ENCODE measurements at places on chromosomes 7 and 10. TPM values are rescaled to one million over a fixed set of nuclear protein-coding genes. Genes with fewer than 3 reads are reported as not detected.

The FAM53B gene
- 7.3 TPM for total RNA-seq

The GPR146 gene
- total RNA-seq: 1.7 TPM

The CUZD1 gene
- 0.48 TPM for total RNA-seq

DNA sequence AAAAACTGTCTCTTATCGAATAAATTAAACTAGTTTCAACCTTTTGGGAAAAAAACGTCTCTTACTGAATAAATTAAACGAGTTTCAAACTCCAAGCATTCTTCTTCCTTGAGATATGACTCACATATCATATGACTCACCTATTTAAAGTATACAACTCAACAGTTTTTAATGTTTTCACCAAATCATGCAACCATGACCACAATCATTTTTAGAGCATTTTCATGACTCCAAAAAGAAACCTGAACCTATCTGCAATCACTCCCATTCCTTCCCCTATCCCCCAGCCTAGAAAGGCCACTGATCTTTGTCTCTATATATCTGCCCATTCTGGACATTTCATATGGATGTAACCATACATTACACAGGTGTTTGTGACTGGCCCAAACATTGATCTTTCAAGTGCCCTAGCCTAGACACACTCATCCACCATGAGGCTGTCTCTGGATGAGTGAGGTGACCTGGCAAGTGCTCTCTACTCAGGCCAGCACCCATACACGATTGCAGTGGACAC is 115.3 kb downstream of the PIP4K2A start:
- DNase-seq: peak; percentile 85

DNA sequence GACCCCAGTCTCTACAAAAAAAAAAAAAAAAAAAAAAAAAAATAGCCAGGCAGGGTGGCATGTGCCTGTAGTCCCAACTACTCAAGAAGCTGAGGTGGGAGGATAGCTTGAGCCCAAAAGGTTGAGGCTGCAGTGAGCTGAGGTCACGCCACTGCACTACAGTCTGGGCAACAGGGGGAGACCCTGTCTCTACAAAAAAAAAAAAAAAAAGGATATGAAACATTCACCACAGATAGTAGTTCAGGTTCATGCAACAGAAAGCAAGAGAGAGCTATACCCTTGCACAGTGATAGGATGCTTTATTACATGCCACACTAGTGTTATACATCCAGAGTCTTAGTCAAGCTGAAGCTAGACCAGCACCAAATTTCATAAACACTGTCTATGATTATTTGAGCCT is 148.4 kb upstream of the KAT6B start:
- no peak for DNase-seq

GRCh38 chr10:115063701-115064658 is 29.2 kb upstream of the ATRNL1 start:
- DNase-seq: no peak

DNA sequence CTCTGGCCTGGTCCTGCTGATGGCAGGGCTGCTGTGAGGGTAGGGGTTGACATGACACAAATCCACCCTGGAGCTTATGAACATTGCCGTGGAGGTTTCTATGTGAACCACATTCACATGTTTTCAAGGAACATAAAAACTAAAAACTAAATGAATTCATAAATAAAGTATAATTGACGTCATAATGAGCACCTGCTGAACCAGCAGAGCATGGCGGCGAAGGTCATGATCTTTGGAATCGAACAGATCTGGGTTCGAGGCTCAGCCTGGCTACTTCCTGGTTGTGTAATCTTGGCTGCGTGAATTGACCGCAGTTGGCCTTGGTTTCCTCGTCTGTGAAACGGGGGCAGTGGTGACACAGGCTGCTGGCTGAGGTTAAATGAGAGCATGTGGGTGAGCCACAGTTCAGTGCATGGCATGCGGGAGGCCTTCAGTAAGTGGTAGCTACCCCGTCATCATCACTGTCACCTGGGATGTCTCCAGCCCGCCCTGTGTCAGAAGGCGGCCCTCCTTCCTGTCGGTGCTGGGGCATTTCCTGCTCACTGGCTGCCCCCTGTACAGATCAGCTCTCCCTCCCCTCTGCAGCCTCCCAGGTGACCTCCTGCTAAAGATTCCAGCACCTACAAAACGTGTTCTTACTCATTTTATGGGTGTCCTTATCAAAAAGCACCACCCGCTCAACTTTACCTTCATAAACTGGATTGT is 190.3 kb upstream of the SHH start:
- DNase-seq: no peak
